ENCODE measurements at places on chromosomes 5 and 9. TPM values are rescaled to one million over a fixed set of nuclear protein-coding genes. Genes with fewer than 3 reads are reported as not detected.

Gene DRD1
- total RNA-seq, result not detected

Gene HRH2
- 0.79 TPM for total RNA-seq

- no peak for DNase-seq
Observed at GRCh38 chr5:39194466-39195136, 24.8 kb downstream of the FYB1 start.

DNA sequence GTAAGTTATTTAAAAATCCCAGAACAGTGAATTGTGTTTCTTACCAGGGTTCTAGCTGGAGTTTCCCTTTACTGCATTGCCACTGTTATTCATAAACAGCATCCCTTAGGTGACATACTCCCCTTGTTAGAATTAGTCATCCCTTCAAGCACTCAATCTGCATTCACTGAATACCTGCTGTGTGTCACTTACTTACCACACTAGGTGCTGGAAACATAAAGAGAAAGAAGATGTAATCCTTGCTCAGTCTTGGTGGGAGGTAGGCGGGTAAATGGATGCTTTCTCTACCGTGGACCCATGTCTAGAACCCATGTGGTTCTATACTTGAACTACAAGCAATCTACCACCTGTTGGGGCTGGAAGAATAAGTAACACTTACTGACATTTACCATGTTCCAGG lies 371.6 kb downstream of the KDM4C start:
- no peak for DNase-seq

DNA sequence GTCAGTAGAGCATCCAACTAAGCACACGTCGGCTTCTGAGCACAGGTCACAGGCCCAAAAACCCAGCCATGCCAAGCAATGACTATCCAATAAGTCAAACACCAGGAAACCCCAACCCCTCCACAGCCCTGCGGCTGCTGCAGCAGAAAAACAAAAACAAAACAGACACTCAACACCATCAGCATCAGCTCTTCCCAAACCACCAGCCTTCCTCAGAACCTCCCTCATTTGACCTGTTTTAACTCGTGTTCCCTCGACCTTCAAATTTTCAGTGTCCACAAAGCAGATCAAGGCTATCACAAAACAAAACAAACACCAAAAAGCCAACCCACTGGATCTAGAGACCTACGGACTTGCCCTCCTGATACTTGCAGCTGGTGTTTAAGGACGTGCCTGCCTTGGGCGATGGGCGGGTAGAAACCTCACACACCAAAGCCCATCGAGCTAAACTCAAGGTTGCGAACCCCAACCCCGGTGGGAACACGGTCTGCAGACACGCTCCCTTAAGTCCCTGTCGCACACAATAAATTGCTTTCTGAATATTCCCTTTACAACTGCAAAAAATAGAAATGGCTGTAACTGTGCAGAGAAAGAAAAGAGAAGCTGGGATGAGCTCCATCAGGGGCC lies 247.1 kb upstream of the ANKRD55 start:
- DNase-seq, result peak; percentile 48
